ENCODE measurements at places on chromosomes 3 and 15.
A peak's percentile ranks its signal among the peaks of the same experiment; 100 is the strongest.

DNA sequence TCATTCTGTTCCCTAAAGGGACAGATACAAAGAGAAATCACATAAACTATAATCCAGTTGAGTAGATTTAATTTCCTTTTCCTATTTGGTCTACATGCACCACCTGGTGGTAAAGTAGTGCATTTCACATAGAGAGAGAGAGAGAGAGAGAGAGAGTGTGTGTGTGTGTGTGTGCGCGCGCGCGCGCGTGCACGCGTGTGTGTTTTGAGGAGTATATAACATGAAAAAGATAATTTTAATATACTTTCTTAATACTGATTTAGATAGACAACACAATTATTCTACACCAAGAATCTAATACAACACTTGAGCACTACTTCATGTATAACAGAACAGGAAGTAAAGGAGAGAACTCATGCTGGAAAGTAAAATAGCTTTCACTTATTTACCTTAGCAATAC lies 1.1 kb upstream of the FGF7 start:
- peak; percentile 13 for DNase-seq

DNA sequence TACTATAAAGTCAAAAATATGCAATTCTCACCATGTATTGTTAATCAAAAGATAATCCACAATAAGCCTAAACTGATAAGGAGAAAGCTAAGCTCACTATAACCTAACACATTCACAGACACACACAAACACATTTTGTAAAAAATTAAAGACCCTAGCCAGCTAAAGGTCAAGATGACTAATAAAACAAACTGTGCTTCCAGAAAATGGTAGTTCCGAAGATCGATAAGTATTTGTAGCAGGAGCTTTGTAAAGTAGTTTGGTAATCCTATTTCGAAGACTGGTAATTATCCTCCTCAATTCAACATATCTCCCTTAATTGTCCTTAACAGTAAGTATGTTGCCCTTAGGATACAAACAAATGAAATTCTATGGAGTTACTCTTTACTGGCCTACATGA lies 62.9 kb upstream of the CHMP2B start:
- no peak for DNase-seq

GRCh38 chr3:4828279-4829030 lies 150.8 kb upstream of the BHLHE40 start:
- no peak for DNase-seq

- DNase-seq, result peak; percentile 72
These were observed 79.5 kb upstream of the BHLHE40 start for GRCh38 chr3:4899710-4900109.

- no peak for DNase-seq
These were observed 522.5 kb downstream of the OCA2 start for GRCh38 chr15:27576576-27576975.

Measured in pancreas (tissue), 10 donors.